ENCODE measurements at places on chromosomes 6 and 20. TPM values are rescaled to one million over a fixed set of nuclear protein-coding genes. Genes with fewer than 3 reads are reported as not detected.

The CAP2 gene
- total RNA-seq = 56.1 TPM

The TMX4 gene
- 20.4 TPM for total RNA-seq

The CCN6 gene
- not detected for total RNA-seq

The TEAD3 gene
- 98.0 TPM for total RNA-seq

The E2F3 gene
- 10.0 TPM for total RNA-seq

The ELOVL4 gene
- 0.46 TPM for total RNA-seq

The HSD17B8 gene
- total RNA-seq = 12.3 TPM

The USP49 gene
- 2.8 TPM for total RNA-seq

The FLOT1 gene
- total RNA-seq = 175 TPM

The ADAM33 gene
- 9.7 TPM for total RNA-seq

The BACH2 gene
- 1.2 TPM for total RNA-seq

The CYP21A2 gene
- total RNA-seq = 2.1 TPM

The TLDC2 gene
- 30.0 TPM for total RNA-seq

The MCHR2 gene
- not detected for total RNA-seq

The GTSF1L gene
- not detected for total RNA-seq

The HSPA12B gene
- total RNA-seq = 5.9 TPM

The PPIL6 gene
- total RNA-seq = 5.5 TPM

The SLC22A7 gene
- total RNA-seq = not detected

The CST7 gene
- total RNA-seq = 1.7 TPM

The MUC21 gene
- total RNA-seq = not detected

The SLC17A1 gene
- total RNA-seq = not detected

The DXO gene
- total RNA-seq = 12.4 TPM

The ANKRD66 gene
- total RNA-seq = not detected

The MOG gene
- not detected for total RNA-seq

The COL9A3 gene
- 12.4 TPM for total RNA-seq

The ZSCAN23 gene
- 3.0 TPM for total RNA-seq

The FRK gene
- 23.2 TPM for total RNA-seq

The PKHD1 gene
- 0.20 TPM for total RNA-seq

Measured in mucosa of descending colon (tissue), 3 donors.